Natural killer cell (primary cell): ENCODE measurements at places on chromosomes 16 and 17. TPM values are rescaled to one million over a fixed set of nuclear protein-coding genes. Genes with fewer than 3 reads are reported as not detected.
A peak's percentile ranks its signal among the peaks of the same experiment; 100 is the strongest.

GRCh38 chr16:28182183-28182582 is 29.6 kb downstream of the XPO6 start:
- DNase-seq, result peak; percentile 52

- DNase-seq, result no peak
These were observed 2.7 kb downstream of the TNFAIP1 start for GRCh38 chr17:28338056-28338768.

- peak; percentile 82 for DNase-seq
These were observed 1.5 kb downstream of the N4BP1 start for GRCh38 chr16:48608452-48608851.

GRCh38 chr17:78753316-78754250 is 28.5 kb downstream of the CYTH1 start:
- no peak for DNase-seq

- no peak for DNase-seq
These were observed 1.1 kb downstream of the PGAP6 start for GRCh38 chr16:380762-381011.

- no peak for DNase-seq
These were observed 79.9 kb upstream of the CRHR1 start for GRCh38 chr17:45704251-45704650.

The SOX15 gene
- not detected for total RNA-seq

The SLFN12 gene
- total RNA-seq, result 30.9 TPM

The ELOB gene
- 161 TPM for total RNA-seq
